CD4-positive, alpha-beta T cell treated with Interleukin-4 for 4 hours (primary cell): ENCODE measurements at places on chromosomes 4 and X.

DNA sequence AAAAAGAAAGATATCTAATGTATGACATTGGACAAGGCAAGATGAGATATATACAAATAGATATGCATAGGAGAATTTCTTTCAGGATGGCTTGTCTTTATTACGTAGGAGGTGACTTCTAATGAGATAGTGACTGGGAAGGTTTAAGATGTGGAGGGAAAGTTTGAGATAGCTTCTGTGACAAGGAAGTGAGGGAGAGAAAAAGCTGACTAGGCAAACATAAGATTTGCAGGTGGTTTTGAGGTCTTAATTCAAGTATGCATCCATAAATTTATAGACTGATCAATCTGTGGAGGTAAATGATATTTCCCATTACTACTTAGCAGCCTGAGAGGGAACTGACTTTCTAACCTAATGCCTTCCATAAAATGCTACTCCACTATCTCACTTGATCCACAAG, 29.0 kb upstream of the MAGEB18 start:
- no peak for DNase-seq

GRCh38 chr4:131632877-131633276, 1516.2 kb upstream of the PCDH10 start:
- no peak for DNase-seq

GRCh38 chrX:113390531-113390930, 549.9 kb upstream of the AMOT start:
- no peak for DNase-seq

DNA sequence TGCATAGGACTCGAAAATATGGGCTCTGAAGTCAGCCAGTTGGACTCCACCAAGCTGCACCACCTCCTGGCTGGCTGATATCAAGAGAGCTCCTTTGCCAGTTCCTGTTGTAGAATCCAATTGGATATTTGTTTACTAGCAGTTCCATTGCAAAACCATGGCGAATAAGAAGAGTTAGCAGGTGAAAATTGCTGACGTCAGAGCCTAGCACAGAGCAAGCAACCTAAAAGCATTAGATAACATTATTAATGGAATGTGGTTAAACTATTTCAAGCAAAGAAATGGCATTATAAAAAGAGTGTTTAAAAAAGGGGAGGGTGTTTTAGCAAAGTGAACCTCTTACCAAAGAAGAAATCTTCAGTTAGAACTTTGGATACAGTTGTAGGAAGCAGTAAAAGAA, 1816.3 kb upstream of the TENM3 start:
- DNase-seq, result no peak
